ENCODE measurements at places on chromosomes 5 and 9. TPM values are rescaled to one million over a fixed set of nuclear protein-coding genes. Genes with fewer than 3 reads are reported as not detected.
A peak's percentile ranks its signal among the peaks of the same experiment; 100 is the strongest.

DNA sequence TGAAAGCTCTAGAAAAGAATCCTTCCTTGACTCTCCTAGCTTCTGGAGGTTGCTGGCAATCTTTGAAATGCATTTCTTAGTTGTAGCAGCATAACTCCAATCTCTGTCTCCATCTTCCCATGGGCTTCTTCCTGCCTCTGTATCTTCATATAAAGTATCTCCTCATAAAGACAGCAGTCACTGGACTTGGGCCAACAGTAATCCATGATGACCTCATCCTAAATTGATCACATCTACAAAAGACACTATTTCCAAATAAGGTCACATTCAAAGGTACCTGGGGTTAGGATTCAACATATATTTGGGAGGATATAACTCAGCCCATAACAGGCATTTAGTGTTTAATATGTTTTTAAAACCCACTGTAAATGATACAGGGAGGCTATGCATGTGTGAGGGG lies 123.3 kb downstream of the MLLT3 start:
- no peak for DNase-seq

- DNase-seq = no peak
These were observed 35.2 kb downstream of the GOLPH3 start for GRCh38 chr5:32138839-32139493.

- no peak for DNase-seq
These were observed 13.3 kb upstream of the MPDZ start for GRCh38 chr9:13292782-13293181.

- DNase-seq = no peak
These were observed 20.9 kb downstream of the MORN5 start for GRCh38 chr9:122180633-122181032.

The FST gene
- 1.8 TPM for polyA plus RNA-seq

GRCh38 chr5:378976-379742 lies 57.6 kb downstream of the AHRR start:
- DNase-seq = peak; percentile 6

The RFX3 gene
- 0.38 TPM for polyA plus RNA-seq

The PPP2R2B gene
- polyA plus RNA-seq = 2.0 TPM

GRCh38 chr5:91125916-91126315 lies 257.2 kb downstream of the ARRDC3 start:
- DNase-seq = no peak

GRCh38 chr5:140142856-140143255 lies 17.1 kb downstream of the IGIP start:
- DNase-seq = no peak

DNA sequence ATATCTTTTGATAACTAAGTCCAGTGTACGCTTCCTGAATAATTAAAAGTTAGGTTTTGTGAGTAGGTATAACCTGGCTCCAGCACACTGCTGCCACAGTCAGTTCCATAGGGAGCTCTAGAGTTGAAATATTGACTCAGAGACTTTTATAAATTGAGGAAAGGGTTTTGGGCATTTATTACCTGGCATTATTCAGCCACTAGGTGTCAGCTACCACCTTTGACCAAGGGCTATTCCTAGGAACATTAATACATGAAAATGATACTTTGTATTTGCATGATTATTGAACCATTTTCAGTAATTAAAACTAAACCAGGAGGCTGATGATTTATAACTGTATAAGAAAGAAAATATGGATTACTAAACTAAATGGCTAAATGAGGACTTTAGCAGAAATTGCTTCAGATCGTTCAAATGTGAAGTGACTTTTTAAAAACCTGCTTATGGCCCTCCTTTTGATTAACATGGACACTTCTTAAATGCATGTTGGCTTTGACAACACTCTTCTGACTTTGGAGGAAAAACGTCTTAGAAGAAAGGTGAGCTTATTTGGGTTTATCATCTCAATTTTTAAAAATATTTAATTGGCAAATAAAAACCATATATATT lies 83.0 kb downstream of the SMC2 start:
- DNase-seq = no peak

- no peak for DNase-seq
These were observed 20.4 kb downstream of the GOLPH3 start for GRCh38 chr5:32153723-32154122.

- no peak for DNase-seq
These were observed 29.0 kb upstream of the PUM3 start for GRCh38 chr9:2872931-2873323.

DNA sequence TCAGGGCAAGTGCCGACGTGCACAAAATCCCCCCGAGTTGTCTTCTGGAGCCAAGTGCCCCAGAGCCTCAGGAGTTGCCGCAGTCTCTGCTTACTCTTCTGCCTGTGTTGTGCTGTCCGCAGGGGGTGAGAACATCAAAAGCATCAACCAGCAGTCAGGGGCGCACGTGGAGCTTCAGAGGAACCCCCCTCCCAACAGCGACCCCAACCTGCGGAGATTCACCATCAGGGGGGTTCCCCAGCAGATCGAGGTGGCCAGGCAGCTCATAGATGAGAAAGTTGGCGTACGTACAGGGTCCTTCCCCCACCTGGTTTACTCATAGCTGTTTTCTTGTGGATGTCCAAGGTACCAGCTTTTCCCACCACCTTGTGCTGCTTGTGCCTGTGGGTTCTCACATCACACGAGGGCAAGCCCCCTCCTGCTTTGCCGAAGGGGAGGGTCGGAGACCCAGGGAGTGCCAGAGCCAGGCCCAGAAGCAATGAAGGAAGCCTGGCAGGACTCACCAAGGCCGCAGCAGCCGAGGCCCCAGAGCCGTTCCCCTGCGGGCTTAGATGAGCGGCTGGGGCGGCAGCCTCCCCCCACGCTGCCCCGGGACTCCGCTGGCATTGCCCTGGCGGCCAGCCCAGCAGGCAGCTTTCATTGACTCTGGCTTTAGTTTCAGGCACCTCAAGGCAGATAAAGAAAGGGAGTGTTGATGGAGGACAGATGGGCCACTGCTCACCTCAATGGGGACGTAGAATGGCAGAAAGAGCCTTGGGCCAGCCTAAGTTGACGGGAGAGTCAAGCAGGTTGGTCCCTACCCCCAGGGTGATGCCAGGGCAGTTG lies 33.7 kb upstream of the PRDM12 start:
- DNase-seq = no peak

DNA sequence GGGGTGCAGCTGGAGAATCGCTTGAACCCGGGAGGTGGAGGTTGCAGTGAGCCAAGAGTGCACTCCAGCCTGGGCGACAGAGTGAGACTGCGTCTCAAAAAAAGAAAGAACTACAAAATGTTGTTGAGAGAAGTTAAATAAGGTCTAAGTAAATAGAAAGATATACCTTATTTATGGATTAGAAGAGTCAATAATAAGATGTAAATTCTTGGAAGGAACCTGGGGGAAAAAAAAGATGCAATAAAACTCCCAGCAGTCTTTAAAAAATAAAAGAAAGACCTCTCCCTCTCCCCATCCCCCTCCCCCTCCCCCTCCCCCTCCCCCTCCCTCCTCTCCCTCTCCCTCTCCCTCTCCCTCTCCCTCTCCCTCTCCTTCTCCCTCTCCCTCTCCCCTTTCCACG lies 15.5 kb upstream of the FAF2 start:
- no peak for DNase-seq

The SLC27A6 gene
- not detected for polyA plus RNA-seq

DNA sequence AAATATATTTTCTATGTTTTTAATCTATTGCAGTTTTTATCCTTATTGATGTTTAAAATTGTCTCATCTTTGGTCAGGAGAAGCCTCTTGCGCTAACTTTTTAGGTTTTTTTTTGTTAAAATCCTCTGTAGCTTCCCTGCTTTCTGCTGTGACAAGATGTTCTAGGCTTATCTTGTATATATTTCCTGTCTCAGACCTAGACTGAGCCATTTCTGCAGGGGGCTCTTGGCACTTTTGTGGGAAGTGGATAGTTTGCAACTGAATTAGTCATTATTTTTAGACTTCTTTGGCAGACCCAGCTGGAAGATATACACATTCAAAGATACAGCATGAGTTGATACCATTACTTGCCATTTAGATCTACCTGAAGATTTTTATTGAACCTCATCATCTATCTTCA lies 28.8 kb downstream of the TCERG1 start:
- no peak for DNase-seq

Measured in aorta (tissue), 5 donors.